COR-L47 (cell line): ENCODE measurements at places on chromosomes 6 and 20.

GRCh38 chr6:87824958-87825491 lies 123.0 kb upstream of the AKIRIN2 start:
- DNase-seq = no peak

GRCh38 chr20:21622097-21622857 lies 83.2 kb upstream of the PAX1 start:
- DNase-seq = no peak

DNA sequence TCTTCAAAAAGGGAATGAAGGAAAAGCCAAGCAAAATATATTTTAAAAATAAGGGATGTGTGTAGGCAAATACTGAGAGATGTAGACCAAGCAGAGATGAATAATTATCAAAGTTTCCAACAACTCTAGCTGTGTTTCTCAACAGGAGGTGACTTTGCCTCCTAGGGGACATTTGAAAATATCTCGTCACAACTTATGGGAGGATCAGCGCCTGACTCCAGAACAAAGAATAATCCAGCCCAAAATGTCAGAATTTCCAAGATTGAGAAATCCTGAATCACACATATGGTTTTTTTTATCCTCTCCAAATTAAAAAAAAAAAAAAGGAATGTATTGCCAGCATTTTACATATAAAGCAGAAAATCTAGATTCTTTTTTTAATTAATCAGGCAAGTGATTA lies 241.2 kb upstream of the ZFP64 start:
- no peak for DNase-seq

- DNase-seq = no peak
Observed at GRCh38 chr20:43452404-43453126, 5.1 kb upstream of the SRSF6 start.

DNA sequence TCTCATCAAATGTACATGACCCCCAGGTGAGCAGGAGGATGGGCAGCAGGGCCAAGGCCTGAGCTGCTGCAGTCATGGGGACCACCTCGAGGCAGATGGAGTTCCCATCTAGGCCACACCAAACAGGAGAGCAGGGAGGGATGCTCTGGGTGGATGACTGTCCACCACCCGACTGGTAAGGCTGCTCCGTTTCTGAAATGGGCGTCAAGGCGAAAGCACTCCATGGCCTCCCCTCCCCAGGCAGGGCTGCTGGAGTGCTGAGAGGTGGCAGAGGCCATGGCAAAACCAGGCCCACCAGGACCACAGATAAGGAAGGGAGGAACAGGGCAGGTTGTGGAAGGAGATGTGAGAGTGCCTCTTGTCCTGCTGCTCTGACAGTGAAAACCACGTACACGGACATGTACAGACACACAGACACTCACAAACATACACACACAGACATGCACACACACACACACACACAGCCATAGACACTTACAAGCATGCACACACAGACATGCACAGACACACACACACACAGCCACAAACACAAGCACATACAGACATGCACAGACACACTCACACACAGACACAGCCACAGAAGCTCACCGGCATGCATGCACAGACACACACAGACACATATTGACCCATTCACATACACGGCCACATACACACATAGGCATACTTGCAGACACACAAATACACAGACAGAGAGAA lies 93.2 kb downstream of the PSMG4 start:
- DNase-seq = no peak

- DNase-seq = no peak
Observed at GRCh38 chr20:56445540-56445939, 22.9 kb upstream of the RTF2 start.

GRCh38 chr6:158262755-158263154 lies 49.5 kb upstream of the TULP4 start:
- no peak for DNase-seq

DNA sequence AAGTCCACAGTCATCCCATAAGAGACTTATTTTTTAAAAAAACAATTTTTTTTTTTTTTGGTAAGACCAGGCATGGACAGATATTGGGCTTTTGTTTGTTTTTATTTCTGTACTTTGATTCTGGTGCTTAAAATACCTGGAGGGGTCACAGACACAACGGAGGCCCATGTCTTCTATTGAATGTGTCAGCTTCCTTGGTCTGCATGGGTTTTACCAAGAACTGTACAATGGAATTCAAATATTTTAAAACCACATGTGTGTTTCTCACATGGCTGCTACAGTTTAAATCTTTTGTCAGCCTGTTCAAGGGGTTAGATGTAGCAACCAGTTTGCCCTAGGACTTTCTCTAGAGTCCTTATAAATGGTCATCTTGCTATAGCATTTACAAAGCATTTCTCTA lies 139.8 kb downstream of the SOX4 start:
- no peak for DNase-seq

DNA sequence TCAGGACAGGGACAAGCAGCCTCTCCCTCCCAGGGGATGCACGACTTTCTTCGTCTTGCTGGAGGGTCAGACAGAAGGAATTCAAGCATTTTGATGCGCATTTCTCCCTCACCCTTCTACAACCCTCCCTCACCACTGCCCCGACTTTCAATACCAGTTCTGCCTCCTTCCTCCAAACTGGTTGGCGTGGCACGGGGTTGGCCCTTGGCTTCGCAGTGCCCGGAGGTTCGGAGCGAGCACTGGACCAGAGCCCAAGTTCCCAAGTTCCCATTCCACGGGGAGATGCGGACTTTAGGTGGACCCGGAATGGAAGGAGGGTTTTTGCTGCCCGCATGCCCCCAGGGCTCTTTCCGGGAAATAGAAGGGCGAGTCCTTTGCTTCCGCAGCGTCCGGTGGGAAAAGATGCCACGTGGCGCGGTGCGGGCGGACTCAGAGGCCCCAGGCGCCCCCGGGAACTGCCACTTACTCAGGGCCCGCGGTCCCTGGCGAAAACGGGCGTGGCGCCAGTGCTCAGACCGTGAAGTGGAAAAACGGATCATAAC lies 8.0 kb upstream of the LAMP5 start:
- no peak for DNase-seq

DNA sequence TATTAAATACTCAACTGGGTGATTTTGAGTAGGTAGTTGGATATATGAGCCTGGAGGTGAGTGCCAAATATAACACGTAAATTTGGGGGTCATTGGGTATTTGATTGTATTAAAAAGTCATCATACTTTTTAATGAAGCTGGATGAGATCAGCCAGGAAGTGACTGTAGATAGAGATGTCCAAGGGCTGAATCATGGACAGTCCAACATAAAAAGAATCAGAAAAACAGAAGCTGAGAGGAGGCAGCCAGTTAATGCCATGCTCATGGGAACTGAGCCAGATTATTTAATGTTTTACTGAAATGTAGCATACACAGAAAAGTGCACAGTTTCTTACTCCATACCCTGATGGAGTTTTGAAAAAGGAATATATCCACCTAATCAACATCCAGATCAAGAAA lies 435.5 kb upstream of the PLCB4 start:
- DNase-seq = no peak

DNA sequence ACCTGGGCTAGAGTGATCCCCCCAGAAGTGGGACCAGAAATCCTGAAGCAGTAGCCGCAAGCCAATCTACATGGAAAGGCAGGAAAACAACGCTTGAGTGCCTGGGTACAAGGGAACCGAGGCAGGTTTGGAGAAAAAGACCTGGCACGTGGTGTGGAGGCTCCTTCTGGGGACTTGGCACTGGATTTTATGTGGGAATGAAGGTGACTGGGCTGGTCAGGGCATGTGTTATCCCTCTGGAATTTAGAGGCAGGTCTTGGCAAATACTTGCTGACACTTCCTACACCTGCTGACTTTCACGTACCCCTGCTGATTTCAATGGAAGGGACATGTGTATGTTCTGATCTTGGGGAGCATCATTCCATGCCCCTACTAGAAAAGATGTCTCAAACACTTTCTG lies 25.0 kb upstream of the FAM217A start:
- no peak for DNase-seq
